RWPE1 (cell line): ENCODE measurements at places on chromosomes 6 and 20.

DNA sequence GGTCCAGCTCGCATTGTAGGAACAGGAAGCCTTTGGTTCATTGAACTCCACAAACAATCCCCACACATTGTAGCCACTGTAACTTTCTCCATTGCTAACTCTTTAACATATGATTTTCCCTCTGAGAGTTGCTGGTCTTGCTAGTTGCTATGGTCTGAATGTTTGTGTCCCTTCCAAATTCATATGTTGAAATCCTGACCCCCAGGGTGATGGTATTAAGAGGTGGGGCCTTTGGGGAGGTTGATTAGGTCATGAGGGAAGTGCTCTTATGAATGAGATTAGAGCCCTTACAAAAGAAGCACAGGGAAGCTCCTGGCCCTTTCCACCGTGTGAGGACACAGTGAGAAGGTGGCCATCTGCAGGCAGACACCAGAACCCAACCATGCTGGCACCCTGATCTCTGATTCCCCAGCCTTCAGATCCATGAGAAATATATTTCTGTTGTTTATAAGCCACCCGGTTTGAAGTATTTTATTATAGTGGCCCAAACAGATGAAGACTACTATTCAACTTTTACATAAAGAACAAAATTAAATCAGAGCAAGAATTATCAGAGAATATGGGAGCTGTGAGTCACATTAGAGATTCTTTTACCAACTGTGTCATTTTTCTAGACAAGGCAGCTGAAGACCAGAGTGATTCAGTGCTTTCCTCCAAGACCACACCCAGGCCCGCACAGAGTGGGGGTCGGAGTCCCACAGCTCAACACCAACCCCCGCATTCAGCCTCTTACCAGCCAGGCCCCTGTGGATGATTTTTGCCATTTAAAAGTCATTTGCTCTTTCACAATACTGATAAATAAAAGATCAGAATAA lies 143.0 kb downstream of the SAMD5 start:
- DNase-seq, result no peak

DNA sequence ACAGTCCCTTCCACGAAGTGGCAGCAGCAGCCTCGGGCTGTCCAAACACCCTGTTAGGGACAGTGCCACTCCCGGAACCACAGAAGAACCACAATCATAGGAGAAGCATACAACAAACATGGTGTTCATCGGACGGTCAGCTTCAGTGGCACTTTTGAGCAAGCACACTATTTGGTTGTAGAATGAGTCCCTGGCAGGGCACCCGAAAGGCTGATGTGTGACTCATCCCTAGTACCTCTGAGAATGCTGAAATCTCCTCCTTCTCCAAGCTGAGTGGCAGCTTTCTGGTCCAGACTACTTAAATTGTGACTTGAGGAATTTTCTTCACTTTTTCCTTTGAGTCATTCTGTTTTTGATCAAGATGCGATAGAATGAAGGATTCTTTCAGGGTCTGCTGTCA lies 282.5 kb downstream of the ESR1 start:
- DNase-seq, result peak; percentile 25

DNA sequence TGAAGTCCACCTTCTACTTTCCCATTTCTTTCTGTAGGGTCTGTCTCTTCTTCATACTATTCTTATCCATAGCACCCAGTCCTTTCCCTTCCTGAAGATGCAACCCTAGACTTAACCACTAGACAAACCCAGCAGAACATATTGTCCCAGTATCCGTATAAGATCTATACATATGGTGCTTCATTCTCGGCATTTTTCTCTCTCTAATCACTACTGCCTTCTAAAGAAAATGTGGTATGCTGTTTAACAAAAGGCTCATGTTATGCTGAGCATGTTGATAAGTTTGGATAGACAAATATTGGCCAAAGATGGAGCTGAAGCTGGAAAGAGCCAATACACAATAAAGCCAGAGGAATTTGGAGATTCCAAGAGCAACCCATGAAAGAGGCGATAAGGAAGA lies 212.6 kb downstream of the MAFB start:
- DNase-seq, result no peak

GRCh38 chr6:16322666-16323312 lies 84.4 kb downstream of the GMPR start:
- DNase-seq, result peak; percentile 37

DNA sequence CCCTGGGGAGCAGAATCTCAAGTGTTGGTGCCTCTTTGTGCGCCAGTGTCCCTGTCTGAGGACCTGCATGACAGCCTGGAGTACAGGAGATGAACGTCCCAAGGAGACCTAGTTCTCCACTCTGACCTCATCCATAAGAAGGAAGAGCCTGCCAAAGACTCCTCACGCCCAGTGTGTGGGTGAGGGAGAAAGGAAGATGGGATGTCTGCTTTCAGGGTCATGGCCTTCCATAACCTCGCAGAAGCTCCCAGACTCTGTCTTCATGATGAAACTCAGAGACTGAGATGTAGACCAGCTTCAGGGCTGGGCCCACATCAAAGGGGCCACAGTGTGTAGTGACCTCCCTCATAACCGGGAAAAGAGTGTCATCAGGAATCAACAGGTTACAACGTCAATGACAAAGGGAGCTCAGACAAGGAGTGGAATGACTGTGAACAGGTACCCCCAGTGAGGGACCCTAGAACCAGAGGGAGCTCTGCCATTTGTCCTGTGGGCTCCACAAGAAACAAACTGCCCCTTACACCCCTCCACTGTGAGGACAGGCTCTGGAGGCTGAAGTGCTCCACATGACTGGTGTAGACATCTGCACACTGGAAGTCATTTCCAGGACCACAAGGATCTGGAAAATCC lies 8.1 kb downstream of the HLA-DQB1 start:
- DNase-seq, result no peak

GRCh38 chr6:109143191-109143590 lies 47.9 kb downstream of the CEP57L1 start:
- no peak for DNase-seq

DNA sequence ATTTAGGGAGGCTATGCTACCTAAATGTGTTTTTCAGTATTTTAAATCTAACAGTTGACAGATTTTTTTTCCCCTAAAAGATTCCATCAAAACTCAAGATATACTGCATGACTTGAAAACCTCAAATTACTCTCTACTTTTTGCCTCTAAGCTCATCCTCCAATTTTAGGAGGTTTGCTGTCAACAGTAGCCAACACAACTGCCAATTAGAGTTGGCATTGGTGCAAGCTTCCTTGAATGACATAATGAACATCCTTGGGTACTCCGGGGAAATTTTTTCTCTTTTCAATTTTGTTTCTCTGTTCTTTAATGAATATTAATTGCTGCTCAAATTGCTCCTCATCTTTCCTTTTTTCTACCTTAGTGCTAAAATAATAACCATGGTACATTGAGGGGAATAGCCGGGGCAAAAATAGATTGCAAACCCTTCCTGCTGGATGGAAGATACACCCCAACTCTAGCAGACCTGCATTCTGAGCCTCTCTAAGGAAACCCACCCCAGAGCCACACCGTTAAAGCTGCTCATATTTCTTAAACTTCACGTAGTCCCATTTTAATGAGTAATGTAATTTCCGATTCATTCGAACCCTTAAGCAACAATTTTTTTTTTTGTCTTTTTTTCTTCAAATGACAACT lies 34.3 kb downstream of the SLC22A23 start:
- DNase-seq, result no peak

DNA sequence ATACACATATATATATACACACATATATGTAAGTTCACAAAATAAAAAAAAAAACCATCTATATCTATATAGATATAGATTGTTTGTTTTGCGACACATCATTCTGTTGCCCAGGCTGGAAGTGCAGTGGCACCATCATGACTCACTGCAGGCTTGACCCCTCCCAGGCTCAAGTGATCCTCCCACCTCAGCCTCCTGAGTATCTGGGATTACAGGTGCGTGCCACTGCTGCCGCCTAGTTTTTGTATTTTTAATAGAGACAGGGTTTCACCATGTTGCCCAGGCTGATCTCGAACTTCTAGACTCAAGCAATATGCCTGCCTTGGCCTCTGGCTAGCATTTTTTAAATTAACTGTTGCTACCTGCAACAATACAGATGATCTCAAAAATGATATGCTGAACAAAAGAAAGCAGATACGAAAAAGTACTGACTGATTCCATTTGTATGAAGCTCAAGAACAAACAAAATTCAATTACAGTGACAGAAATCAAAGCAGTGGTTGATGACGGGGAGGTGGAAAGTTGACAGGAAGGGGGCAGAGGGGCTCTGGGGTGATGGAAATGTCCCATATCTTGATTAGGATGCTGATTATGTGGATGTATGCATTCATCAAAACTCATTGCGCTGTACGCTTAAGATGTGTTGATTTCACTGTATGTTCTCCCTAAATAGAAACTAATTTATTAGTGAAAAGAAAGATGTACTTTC lies 49.6 kb downstream of the ATXN1 start:
- no peak for DNase-seq

DNA sequence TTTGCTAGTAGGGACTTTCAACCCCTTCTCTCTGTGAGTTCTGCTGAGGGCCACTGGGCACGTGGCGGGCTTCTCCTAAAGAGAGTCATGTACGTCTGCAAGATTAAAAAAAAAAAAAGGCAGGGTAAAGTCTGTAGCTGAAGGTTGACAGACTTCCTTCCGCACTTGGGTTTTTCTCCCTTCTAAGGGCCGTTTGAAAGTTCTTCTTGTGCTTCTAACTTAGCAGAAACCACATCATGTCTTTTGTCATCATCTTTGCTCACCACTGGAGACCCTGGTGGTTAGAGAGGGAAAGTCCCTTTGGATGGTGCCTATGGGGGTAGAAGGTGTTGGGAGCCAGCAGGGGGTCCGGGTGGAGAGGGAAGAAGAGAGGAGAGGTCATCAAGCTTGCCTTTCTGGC lies 31.4 kb downstream of the PRDM1 start:
- DNase-seq, result no peak

DNA sequence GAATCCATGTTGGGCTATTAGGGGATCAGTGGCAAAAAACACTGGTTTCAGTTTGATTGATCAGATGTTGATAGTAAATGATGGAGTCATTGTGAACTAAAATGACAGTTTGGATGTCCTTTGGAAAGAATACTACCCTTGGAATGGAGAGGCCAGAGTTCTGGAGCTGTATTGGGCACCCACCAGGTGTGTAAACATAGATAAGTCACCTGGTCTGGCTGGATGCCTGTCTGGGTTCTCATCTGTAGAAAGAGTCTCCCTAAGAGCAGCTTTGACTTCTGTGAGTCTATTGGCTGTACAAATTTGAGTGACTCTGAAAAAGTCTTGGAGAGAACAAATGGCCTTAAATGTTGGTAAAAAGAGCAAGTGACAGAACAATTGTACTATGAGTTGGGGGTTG lies 115.0 kb downstream of the SCP2D1 start:
- no peak for DNase-seq

DNA sequence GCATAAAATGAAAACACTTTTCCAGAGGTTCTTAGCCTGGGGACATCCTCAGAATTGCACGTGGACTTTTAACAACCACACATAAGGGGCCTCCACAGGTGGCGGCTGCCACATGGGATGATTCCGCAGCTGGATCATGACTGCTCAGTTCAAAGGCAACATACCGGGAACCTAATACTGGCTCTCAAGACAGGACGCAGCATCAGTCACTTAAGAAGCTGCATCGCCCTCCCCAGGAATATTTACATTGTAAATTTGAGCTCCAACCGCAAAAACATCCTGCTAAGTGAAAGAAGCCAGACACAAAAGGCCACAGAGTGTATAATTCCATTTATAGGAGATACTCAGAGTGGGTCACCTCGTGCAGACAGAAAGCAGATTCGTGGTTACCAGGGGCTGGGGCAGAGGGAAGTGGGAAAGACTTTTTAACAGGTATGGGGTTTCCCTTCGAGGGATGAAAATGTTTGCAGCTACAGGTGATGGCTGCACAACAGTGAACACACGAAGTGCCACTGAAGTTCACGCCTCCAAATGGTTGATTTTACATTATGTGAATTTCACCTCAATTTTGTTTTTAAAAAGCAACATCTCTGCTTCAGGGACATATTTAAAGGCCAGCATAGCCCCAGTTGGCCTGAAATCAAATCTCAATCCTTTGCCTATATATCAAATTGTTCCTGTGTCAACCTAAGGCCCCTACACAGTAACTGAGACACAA lies 141.5 kb downstream of the BMP7 start:
- DNase-seq, result no peak

- no peak for DNase-seq
These were observed 111.1 kb upstream of the DUSP22 start for GRCh38 chr6:181049-181654.

DNA sequence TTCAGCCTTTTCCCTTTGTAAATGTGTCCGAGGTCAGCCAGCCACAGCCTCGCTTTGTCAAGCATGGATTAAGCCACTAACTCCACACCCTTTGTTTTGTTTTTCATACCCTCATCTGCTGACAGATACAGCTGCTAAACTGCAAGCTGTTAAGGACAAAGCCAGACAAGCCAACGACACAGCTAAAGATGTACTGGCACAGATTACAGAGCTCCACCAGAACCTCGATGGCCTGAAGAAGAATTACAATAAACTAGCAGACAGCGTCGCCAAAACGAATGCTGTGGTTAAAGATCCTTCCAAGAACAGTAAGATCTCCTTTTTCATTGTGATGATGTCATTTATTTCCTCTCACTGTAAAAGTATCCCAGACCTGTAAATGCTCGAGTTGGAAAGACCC lies 269.3 kb downstream of the ARHGAP18 start:
- no peak for DNase-seq

- DNase-seq, result no peak
These were observed 268.5 kb downstream of the TAF4 start for GRCh38 chr20:61797200-61797599.

DNA sequence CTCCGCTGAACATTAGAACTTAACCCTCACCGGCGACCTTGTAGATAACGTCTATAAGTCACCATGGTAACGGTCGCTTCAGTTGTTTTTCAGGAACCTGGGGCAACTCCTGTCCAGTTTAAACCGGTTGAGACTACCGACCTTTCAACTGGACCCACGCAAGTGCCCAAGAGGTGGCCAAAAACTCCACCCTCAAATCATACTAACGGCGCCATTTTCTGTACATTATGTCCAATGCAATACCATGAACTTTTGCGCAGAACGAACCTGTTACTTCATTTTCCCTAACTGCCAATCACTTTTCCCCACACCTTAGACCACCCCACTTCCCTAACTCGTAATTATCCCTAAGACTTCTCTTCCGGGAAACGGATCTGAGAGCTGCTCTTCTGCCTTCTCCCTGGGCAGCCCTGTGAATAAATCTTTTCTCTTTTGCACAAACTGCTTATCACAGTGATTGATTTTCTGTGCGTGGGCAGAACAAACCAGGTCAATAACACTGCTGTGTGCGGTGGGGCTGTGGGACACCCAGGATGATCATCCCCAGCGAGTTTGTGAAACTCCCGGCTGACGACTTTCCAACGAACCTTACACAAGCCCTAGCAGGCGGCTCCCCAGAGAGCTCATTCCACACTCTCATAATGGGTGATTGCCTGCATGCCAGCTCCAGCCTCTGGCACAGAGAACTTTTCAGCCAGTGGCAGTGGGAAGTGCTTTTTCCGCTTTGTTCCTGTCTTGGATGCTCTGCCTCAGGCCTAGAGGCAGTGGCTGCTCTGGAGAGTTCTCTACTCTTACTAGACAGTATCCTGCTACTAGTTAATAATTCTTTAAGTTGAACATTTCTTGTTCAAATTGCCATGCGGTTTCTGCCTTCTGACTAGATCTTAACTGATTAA lies 28.6 kb downstream of the GPX5 start:
- no peak for DNase-seq

GRCh38 chr6:132698608-132699007 lies 15.2 kb downstream of the VNN1 start:
- DNase-seq, result no peak

GRCh38 chr20:58522666-58523065 lies 7.5 kb upstream of the APCDD1L start:
- DNase-seq, result no peak

GRCh38 chr20:8946036-8946940 lies 122.6 kb upstream of the PLCB4 start:
- DNase-seq, result no peak

GRCh38 chr6:11296449-11297375 lies 64.2 kb upstream of the NEDD9 start:
- DNase-seq, result no peak
